ENCODE measurements at places on chromosomes 11 and 22.
A peak's percentile ranks its signal among the peaks of the same experiment; 100 is the strongest.

GRCh38 chr11:3103076-3103475 lies 45.9 kb upstream of the CARS1 start:
- DNase-seq = no peak

- no peak for DNase-seq
Observed at GRCh38 chr11:83957038-83957900, 671.1 kb upstream of the CCDC90B start.

- no peak for DNase-seq
Observed at GRCh38 chr11:128251140-128251539, 336.2 kb downstream of the ETS1 start.

DNA sequence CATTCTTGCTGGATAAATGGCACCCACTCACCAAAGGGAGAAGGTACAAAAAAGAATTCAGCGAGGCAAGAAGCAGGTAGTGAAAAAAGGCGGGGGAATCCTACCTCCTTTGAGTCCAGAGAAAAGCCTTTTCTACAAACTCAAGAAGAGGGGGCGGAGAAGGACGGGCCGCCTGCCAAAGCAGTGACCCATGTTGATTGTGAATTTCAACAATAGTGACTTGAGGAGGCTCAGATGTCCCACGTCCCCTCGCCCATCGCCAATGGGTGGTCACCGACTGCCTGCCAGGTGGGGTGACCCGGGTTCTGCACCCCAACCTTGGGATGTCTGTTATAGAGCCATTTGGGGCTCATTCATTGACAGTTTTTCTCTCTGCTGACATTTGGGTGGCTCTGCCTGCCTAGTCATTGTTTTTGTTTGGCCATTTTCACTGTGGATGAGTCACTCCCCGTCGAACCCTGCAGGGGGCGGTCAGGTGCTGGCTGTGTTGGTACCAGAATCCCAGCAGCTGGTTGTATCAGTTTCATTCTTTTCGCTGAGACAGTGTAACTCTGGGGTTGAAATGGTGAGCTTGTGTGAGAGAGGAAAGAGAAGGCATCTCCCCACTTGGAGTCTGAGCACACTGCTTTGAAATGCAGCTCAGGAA lies 163.4 kb upstream of the NCAM1 start:
- DNase-seq = no peak

GRCh38 chr11:42315846-42316245 lies 856.4 kb upstream of the LRRC4C start:
- DNase-seq = no peak

- DNase-seq = peak; percentile 95
Observed at GRCh38 chr11:66720223-66720898, 8.7 kb downstream of the SPTBN2 start.

DNA sequence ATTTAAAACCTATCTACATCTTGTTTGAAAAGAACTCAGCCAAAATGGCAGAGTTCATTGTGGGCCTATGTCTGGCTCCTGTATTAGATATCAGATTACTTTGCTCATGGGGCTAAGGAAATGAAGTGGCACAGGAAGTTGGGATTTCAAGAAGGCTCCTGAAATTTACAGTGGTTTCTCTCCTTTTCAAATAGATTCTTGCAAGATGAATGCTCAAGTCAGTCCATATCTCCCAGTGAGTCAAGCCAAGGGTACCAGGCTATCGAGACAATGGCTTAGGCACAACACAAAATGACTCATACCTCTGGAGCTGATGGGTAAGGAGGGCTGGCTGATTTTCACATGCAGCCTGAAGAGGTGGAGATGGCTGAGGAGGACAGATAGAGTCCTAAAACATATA lies 24.1 kb upstream of the APOA1 start:
- DNase-seq = no peak

DNA sequence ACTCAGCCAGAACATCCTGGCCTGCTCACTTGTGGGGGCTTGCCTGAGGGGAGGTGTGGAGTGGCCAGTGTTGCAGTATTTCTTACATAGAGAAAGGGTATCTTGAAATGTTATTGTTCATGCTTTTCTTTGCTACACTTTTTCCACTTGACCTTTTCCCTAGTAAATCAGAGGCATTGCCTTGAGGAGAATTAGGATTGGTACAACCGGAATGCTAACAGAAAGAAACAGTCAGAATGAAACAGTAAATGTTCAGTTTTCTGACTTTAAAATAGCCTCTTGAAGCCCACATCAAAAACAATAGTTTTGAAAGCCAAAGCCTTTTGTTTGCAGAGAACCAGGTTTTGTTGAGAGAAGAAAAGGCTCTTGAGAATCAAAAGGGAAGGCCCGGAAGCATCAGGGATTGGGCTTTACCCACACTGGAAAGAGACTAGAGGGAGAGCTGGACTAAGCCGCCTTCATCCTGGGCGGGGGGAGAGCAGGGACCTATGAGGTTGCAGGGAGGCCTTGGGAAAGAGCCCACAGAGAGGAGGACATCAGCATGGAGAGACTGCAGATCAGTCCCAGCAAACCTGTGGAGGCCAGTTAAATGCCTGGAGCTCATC lies 12.4 kb downstream of the ADM start:
- peak; percentile 68 for DNase-seq

GRCh38 chr11:130201026-130201425 lies 41.4 kb downstream of the ST14 start:
- DNase-seq = no peak

DNA sequence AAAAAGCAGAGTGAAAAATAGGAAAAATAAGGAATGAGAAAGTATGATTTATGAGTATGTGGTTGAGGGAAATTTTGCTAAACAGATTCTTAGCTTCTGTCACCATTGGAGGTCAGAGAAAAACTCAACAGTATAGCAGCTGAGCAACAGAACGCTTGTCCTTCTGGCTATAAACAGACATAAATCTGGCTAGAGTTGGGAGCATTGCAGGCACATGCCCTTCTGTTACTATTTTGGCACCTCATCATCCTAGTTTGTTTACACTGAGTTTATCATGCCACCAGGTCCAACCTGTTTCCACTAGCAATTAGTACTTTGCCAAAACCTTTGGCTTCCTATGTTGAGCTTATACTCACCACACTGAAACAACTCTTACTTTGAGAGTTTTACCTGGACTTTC lies 6.9 kb downstream of the UBE4A start:
- no peak for DNase-seq

DNA sequence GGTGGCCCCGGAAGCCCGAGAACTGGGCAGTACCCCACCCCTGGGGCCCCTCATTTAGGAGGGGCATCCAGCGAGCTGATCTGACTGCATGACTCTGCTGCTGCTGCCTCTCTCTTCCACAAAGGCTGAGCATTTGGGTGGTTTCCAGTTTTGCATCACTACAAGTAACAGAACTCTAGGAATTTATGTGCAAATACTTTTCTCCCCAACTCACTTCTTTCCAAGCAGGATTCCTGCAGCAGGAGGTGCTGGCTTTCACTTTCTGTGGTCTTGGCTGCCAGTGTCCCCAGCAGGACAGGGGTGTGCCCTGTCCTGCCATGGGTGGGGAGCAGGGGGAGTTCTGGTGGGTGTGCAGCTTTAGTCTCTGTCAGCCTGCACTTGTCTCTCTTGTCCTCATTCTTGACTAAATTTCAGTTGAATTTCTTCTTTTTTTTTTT lies 21.2 kb downstream of the UPB1 start:
- no peak for DNase-seq

- no peak for DNase-seq
Observed at GRCh38 chr22:49815641-49816091, 12.0 kb downstream of the BRD1 start.

DNA sequence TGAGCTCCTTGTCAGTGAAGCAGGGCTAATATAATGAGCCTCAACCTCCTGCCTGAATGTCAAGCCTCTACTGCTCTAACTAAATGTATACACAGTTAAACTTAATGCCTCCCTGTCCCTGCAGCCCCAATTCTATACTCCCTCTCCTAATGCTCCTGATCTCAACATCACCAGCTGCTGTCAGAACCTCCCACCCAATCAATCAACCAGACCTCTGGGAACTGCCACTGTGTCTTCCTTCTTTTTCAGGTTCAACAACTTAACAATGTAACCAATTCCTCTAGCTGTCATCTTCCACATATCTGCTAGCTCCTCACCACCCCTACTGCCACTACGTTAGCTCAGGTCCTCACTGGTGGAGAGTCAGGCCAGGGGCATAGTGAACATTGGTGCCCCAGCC lies 339.8 kb upstream of the NARS2 start:
- no peak for DNase-seq

GRCh38 chr11:43923406-43924111 lies 18.9 kb upstream of the C11orf96 start:
- DNase-seq = no peak

- no peak for DNase-seq
Observed at GRCh38 chr11:6251120-6251733, 8.4 kb upstream of the CCKBR start.

GRCh38 chr11:64227405-64227956 lies 1.4 kb downstream of the NUDT22 start:
- DNase-seq = no peak

- DNase-seq = peak; percentile 91
Observed at GRCh38 chr11:78742430-78742829, 167.8 kb upstream of the NARS2 start.

GRCh38 chr11:17135916-17136683 lies 58.6 kb upstream of the RPS13 start:
- DNase-seq = no peak

- peak; percentile 85 for DNase-seq
Observed at GRCh38 chr11:20844630-20845029, 175.2 kb downstream of the NELL1 start.

DNA sequence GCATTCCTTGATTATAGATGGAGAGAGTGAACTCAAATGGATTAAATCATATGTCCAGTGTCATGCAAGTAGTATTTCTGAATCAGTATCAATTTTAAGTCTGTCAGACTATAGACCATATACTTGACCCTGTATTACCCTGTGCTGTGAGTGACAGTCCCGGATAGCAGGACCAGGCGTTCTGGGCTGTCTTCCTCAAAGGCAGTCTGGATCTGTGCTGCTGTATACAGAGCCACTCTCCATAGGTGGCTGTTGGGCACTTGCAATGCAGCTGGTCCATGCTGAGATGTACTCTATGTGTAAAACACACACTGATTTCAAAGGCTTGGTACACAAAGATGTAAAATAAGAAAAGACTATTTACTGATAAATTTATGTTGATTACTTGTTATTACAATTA lies 294.3 kb downstream of the OPCML start:
- no peak for DNase-seq

DNA sequence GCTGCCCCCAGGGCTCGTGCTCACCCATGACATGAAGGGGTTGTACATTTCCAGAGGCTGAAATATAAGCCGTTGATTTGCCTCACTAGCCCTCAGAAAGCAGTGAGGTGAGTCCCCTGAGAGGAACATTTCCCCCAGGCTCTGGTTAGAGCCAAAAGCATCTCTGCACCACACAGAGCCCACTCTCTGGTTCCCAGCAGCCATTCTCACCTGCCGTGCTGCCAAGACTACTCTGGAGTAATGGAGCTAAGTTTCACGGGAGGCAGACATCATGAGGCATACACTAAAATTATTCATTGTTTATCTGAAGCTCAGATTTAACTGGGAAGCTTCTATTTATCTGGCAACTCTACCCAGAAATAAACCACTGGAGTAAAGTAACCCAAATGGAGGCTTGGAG lies 40.8 kb downstream of the CACNA1I start:
- no peak for DNase-seq

Data from DMS153 (cell line).